ENCODE measurements at places on chromosomes 1 and 21. TPM values are rescaled to one million over a fixed set of nuclear protein-coding genes. Genes with fewer than 3 reads are reported as not detected.

GRCh38 chr1:233651563-233652233 lies 37.8 kb downstream of the KCNK1 start:
- DNase-seq: no peak

The CD101 gene
- total RNA-seq: 1.6 TPM

- DNase-seq: no peak
Observed at GRCh38 chr1:205763980-205764379, 11.3 kb downstream of the RAB29 start.

DNA sequence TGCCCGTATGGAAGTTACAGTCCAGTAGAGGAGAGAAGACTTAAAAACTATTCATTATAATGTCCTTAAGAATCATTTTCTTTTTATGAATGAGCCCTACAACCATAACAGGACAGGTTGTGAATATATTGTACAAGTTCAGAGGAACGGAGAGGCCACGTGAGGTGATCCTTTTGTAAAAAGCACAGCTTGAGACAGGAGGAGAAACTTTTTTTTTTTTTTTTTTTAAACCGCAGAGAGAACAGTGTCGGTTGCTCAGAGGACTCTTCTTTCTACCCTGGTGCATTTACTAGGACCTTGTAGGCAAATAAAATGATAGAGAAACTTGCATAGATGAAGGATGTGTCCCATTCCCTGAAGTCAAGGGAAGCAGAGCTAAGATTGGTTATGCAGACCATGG lies 32.1 kb downstream of the DYRK1A start:
- DNase-seq: no peak

DNA sequence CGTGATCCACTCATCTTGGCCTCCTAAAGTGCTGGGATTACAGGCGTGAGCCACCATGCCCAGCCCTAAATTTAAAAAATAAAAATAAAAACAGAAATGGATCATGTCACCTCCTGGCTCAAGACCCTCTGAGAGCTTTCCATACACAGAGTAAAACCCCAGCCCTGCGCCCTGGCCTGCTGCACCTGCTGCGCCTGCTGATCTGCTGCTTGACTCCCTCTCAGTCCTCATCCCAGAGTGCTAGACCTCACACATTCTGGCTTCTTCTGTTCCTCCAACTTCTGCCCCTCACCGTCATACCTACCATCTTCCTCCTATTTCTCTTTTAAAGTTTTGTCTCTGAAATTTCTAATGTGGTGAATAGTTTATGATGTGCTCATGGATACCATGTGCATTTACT lies 42.7 kb upstream of the DIPK1A start:
- DNase-seq: no peak

DNA sequence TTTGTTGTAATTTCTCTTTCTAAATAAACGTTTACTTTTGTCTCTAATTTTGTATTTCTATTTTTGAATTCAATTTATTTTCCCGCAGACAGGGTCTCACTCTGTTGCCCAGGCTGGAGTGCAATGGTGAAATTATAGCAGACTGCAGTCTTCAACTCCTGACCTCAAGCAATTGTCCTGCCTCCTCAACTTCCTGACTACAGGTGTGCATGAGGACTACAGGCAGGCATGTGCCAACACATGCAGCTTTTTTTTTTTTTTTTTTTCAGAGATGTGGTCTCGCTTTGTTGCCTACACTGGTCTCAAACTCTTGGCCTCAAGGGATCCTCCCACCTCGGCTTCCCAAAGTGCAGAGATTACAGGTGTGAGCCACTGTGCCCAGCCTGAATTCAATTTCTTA lies 36.7 kb upstream of the IL20 start:
- DNase-seq: no peak

The AGO1 gene
- 23.0 TPM for total RNA-seq

DNA sequence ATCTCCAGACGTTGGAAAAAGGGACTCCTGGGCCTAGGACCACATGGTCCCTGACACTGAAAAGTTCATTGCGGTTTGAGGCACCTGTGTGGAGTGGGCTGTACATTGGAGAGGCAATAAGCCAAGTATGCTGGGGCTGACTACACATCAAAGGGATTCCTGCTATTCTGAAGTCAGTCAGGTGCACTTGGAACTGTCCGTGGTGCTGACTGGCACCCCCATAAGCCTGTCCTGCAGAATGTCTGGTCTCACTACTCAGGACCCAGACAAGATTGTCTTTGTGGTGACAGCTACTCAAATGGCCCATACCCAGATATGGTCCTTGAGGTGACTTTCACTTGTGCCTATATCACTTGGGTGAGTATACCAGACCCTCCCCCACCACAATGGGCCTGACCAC lies 150.6 kb downstream of the RWDD3 start:
- DNase-seq: no peak

The GCSAML gene
- total RNA-seq: 0.36 TPM

DNA sequence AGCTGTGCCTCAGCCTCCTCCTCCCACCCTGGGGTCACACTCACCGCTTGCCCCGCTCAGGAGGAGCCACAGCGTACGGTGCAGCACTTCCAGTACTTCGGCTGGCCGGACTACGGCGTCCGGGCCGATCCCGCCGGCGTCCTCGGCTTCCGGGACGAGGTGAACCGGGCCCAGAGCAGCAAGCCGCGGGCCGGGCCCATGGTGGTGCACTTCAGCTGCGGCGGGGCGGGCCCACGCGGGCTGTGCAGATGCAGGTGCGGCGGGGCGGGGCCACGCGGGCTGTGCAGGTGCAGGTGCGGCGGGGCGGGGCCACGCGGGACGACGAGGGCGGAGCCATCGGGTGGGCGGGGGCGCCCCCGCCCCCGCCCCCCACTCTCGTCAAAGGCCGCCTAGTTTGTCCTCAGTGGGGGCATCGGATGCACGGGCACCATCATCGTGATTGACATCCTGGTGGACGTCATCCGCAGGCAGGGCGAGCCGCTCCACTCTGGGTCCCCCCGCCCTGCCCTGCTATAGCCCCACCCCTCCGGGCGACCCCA lies 5.5 kb downstream of the RNF223 start:
- no peak for DNase-seq

GRCh38 chr21:35923971-35924370 lies 136.4 kb downstream of the SETD4 start:
- no peak for DNase-seq

The DENND2D gene
- 2.4 TPM for total RNA-seq

GRCh38 chr1:150999051-150999674 lies 7.5 kb downstream of the MINDY1 start:
- no peak for DNase-seq

GRCh38 chr21:15775291-15775690 lies 45.5 kb downstream of the USP25 start:
- DNase-seq: no peak

GRCh38 chr1:203591626-203592025 lies 35.0 kb upstream of the ATP2B4 start:
- no peak for DNase-seq

DNA sequence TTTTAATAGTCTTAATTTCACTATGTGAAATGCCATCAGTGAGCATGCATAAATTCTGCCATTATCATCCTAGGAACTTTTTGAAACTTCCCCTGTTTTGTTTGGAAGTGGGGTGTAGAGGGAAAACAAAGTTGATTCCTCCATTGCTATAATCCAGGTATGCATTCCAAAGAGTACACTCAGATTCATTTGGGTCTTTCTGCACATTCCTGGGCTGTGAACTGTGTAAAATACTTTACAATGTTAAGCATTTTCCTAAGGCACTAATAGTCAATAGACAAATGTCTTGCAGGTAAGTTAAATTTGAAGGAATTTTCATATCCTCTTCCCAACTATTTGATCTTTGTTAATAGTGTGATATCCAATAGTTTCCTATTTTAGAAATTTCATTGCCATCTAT lies 36.2 kb downstream of the SGIP1 start:
- no peak for DNase-seq

The PRMT6 gene
- total RNA-seq: 17.5 TPM

DNA sequence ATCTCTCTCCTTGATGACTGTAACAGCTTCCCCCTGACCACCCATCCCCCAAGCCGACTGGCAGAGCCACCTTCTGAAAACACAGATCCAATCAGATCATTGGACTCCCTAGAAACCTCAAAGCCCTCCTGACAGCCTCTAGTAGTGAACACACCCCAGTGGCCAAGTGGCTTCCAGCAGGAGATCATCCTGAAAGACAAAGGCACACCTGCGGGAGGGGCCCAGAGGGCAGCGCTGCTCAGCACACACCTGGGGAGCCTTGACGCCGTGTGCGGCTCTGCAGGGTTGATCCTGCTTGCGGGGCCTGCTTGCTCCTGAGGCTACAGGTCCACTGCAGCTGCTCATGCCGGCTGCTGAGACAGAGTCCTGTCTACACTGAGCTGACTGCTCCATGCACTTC lies 41.5 kb downstream of the SLC66A1 start:
- no peak for DNase-seq

DNA sequence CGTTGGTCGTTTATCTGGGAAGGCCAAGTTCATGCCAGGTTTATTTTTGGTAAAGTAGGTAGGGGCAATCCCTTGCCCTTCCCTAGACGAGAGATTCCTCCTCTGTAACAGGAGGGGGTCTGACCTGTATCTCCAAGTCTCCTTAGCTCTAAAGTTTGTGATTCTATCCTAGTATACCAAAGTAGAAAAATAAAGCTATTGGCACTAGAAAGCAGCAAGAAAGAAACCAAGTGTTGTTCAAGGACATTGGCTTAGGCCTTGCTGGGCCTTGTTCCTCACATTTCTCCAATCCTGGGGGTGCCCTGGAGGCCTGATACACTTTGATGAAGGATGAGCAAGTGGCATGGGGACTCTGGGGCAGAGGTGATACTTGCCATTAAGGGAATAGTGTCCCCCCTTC lies 814 bp downstream of the MTARC2 start:
- no peak for DNase-seq

The BACE2 gene
- total RNA-seq: 6.0 TPM

The EYA3 gene
- 20.8 TPM for total RNA-seq

The KRTAP19-1 gene
- not detected for total RNA-seq

The UTS2 gene
- total RNA-seq: not detected

DNA sequence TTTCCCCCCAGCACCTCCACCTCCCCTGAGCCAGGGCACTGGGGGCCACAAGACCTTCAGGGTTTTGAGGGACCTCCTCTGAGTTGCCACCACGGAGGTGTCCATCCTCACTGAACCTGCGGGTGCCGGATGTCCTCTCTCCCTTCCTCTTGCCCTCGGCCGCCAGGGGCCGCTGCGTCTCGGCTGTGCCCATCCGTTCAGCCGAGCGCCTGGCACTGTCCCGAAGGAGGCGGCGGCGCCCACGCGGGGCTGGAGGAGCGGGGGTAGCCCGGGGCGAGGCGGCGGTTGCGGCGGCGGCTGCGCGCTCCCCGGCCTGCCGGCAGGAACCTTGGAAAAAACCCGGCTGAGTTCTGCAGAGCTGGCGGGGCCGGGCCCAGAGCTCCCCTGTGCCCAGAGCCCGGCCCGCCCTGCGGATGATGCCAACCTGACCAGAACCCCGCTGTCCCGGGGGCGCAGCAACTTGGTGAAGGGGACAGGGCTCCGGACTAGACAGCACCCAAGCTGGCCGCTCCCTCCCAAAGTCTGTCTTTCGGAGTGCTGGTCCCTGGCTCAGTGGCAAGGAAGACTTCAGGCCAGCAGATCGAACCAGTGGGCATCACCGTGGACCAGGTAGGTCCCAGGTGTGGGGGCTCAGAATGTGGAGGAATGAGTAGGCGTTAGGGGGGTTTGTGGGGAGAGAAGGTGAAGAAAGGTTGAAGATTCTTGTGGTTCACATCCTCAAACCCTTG lies 3.7 kb upstream of the PPM1J start:
- DNase-seq: peak; percentile 83

DNA sequence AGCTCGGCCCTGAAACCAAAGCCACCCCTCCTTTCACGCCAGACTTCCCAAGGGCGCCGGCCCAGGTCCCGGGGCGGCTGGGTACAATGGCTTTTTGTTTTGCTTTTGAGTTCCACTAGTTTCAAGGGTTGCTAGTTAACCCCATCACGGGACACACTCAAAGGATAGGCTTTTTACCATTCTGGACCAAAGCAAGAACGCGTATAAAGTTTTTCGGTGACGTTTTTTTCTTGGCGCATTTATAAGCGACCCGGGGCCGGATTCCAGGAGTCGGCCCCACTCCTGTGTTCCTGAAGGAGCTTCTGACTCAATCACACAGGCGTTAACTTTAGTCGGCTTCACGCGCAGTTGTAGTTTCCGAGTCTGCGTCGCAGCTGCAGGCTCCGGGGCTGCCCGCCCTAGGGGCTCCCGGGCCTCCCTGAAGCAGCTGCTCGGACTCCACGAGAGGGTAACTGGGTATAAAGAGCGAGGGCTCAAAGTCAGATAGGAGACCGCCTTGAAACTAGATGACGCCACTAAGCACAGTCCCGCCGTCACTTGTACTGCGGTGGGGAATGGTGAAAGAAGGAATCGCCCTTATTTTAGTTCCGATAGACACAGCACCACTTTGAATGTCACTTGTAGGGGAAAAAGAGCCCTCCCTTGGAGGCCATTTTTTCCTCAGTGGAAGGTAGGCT lies 707 bp upstream of the KLHL21 start:
- DNase-seq: no peak

DNA sequence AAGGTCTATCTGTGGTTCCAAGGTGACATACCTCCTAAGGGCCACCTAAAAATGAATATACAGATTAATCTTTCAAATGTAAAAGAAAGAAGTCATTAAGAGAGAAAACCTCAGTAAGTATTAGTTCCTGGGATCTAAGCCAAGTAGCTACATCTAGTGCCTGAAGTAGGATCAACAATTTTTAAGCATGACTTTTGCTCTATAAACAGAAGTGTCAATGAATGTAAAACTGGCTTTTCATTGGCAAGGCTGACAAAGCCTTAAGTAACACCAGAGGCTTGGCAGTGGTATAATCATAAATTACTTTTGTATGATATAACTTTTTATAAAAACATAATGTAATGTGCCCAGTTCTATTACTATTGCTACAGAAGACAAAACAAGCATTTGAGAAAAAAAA lies 12.2 kb upstream of the ACADM start:
- DNase-seq: no peak

The FCRL1 gene
- total RNA-seq: 0.18 TPM

DNA sequence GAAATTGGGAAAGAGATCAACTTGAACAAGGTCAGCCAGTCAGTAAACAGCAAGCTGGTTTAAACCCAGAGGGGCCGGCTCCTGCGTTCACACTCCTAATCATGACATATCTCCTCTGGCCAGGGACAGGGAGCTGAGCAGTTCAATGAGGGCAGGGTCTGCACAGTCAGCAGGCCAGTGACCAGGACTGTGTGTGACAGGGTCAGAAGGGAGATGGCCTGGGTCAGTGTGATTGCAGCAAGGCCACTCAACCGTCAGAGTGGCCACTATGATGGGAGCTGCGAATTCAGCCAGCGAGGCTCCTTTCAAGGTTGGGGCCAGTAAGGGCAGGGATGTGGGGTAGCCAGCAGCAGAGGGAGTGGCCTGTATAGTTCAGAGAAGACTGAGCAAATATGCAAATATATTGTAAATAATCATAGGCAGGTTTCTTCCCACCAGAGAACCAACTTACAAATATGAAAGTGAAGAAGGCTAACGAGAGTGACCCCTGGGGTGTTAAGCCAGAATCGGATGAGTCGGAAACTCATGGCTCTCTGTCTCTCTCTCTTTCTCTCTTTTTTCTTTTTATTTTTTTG lies 20.0 kb downstream of the NOL9 start:
- no peak for DNase-seq

GRCh38 chr1:41874903-41875411 lies 43.8 kb downstream of the HIVEP3 start:
- DNase-seq: peak; percentile 36

The PLA2G2A gene
- total RNA-seq: not detected

All from cerebellum (tissue), 4 donors.